ENCODE measurements at places on chromosomes 7 and 10.

- DNase-seq = no peak
Measured at GRCh38 chr10:132888898-132889490, 53.4 kb downstream of the CFAP46 start.

- peak; percentile 36 for DNase-seq
Measured at GRCh38 chr10:68897336-68897741, 3.8 kb upstream of the DDX50 start.

- no peak for DNase-seq
Measured at GRCh38 chr10:43059828-43060227, 17.0 kb upstream of the RET start.

GRCh38 chr10:100996678-100997359, 2.8 kb upstream of the LZTS2 start:
- DNase-seq = no peak

GRCh38 chr10:5404208-5405041, at the start of gene TUBAL3:
Gene TUBAL3, minus strand, starts transcription at chr10:5404828. Its CDS starts 36 bp downstream, at chr10:5404792.
- no peak for DNase-seq

GRCh38 chr7:130654850-130655249, 13.7 kb downstream of the COPG2 start:
- no peak for DNase-seq

DNA sequence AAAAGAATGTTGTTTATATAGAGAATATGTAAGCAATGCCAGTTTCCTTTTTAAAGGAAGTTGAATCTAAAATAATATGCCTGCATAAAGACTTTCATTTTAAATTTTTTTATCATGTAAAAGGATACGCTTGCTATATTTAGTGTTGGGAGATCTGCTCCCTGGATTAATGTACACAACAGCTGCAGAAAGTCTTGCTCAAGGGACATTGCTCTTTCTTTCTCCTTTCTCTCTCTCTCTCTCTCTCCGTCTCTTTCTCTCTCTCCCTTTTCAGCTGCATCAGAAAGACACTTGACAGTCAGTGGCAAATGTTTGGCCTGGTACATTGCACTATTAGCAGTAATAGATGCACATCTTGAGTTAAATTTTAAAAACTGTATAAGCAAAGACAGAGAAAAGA, 739 bp downstream of the MYPN start:
- DNase-seq = no peak

GRCh38 chr10:49172777-49173132, 15.4 kb downstream of the TMEM273 start:
- DNase-seq = no peak

- no peak for DNase-seq
Measured at GRCh38 chr7:68866200-68866570, 732.1 kb upstream of the AUTS2 start.

DNA sequence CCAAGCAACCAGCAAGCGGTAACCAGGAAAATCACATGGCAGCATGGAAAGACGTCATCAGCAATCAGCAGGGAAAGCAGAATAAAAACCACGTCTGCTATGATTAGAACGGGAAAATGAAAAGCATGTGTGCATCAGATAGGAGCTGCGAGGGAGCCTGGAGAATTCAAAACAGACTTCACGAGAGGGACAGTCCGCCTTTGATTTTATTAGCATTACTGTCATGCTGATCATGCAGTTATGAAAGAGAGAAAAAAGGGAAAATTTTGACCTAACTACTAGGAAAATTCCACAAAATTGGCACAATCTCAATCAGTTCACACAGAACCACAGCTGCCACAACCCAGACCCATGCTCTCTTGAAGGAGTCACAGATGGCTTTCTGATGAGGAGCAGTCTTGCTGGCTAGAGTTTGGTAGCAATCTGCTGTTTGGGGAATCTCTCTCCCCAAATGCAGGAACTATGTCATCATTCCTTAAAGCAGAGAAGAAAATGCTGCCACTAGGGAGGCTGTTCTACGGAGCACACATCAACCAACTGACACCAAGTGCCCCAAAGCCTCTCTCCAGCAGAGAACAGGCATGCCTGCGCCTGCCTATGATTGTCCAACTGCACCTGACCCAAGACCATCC, 295.9 kb downstream of the TNS3 start:
- peak; percentile 93 for DNase-seq

- DNase-seq = no peak
Measured at GRCh38 chr7:83646027-83646426, 2.9 kb downstream of the SEMA3E start.

DNA sequence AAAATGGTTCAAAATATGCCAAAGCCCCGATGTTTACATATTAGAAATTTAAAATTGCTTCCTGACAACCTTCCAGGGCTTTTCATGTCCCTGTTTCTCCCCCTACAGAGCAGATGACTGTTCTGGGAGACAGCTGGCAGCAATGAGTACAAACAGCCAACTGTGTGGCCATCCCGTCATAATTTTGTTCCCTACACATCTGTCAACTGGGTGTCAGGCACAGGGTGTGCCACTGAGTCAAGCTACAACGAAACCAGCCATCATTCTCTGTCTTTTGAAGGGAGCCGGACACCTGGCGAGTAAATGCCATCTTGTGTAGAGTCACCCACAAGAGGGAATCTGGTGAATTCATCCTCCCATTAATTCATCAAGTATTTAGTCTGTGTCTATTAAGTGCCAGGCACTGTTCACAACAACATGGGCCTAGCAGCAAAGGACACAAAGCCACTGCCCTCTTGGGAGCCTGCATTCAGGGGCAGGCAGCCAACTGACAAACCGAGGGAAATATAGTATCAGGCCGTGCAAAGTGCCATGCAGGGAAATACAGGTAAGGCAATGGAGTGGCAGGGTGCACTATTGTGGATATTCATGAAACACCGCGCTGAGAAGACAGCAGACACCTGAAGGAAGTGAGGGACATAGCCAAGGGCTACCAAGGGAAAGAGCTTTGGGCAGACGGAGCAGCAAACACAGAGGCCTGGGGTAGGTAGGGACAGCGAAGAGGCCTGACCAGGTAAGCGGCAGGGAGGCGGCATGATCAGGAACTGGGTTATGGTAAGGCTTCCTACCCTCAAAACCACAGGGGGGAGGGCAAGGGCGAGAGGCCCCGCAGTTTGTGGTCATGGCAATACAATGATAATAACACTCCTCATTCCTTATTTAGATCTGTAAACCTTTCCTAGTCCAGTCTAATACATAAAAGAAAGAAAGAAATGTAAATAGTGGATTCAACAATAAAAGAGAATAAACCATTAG, 213.6 kb downstream of the FAM107B start:
- DNase-seq = no peak

DNA sequence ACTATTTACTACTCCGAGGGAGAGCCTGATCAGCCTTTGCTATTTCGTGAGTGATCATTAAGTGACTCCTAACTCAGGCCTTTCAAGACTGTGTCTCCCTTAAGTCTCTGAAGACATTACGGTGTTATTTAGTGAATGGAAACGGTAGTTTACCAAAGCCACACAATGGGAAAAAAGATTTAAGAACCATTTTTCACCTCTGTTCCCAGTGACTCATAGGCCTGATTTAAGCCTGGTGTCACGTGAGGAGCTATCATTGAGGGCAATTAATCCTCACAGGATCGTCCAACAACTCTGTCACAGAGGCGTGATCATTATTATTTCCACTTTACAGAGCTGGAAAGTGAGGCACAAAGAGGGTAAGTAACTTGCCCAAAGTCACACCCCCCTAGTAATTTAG, 20.3 kb downstream of the C10orf90 start:
- DNase-seq = no peak

DNA sequence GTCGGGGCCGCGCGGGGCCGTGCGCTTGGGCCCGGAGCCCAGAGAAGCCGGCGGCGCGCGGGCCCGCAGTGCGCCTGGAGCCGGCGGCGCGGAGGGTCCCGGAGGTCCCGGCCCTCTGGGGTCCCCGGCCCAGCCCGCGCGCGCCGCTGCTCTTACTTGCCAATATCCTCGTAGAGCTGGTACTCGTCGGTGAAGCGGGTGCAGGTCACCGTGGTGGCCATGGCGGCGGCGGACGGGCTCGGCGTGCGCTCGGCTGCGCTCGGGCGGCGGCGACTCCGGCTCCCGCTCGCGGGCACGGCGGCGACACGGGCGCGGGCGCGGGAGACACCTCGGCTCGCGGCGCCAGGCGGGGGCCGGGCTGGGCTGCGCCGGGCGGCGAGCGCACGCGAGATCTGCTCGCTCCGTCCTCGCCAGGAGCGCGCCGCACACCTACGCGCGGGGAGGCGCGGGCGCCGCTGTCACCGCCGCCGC, at the start of gene CAMK2B:
Gene CAMK2B, minus strand, starts transcription at position 394 of the 471 bp plus-strand sequence. Its CDS starts 173 bp downstream, at position 221.
- DNase-seq = no peak

- DNase-seq = no peak
Measured at GRCh38 chr7:81693080-81693479, 76.8 kb downstream of the HGF start.

DNA sequence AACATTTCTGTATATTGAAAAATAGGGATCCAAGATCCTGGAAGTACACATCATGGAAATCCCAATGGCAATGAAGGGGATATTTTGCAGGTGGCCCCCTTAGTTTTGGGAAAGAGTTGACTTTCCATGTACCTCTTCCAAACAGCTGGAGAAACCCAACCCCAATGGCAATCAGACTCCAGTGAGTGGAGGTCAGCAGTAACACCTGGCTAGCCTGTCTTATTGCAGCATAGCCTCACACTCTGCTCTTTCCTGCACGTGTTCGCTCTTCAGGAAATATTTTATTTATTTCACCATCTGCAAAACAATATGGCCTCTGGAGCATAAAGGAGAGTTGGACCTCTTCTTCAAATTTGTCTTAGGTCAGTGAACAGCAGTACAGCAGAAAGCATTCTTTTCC, 340.0 kb upstream of the NRP1 start:
- DNase-seq = no peak

DNA sequence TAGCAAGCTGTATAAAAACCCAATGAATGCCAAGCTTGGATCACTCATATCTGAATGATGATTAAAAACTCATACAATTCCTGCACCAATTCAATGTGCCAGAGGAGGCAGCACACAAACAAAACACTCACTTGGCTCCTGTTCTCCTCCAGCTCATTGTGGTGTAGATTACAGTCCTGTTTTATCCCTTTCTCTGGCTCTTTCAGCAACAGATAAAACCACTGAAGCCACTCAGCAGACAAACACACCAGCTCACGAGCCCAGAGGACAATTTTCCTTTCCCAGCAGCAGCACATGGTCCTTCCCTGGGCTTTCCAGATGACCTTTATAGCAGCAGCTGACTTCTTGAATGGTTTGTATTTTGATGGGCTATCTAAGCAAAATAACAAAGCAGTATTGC, 107.3 kb upstream of the STARD3NL start:
- no peak for DNase-seq

Data from AG09319 (cell line).